NT2/D1 (cell line): ENCODE measurements at places on chromosomes 4 and X.

DNA sequence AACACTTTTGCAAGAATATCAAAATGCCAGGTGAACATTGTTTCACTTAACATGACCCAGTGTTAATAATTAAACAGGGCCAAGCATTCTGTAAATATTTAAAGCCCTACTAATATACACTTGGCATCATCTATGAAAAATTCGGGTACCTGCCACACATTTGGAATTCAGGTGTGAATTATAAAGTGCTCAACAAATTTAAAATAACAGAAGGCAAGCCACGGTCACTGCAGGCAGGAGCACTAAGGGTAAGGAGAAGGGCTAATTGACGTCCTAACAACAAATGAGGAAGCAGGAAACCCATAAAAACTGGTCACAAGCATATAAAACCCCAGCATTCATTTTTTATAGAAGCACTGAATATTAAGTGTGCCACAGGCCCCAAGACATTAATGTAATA lies 43.8 kb upstream of the CPEB2 start:
- DNase-seq, result no peak

GRCh38 chrX:131239057-131239456 lies 50.0 kb downstream of the IGSF1 start:
- DNase-seq, result no peak

GRCh38 chr4:56640621-56641493 lies 40.2 kb downstream of the HOPX start:
- DNase-seq, result no peak

DNA sequence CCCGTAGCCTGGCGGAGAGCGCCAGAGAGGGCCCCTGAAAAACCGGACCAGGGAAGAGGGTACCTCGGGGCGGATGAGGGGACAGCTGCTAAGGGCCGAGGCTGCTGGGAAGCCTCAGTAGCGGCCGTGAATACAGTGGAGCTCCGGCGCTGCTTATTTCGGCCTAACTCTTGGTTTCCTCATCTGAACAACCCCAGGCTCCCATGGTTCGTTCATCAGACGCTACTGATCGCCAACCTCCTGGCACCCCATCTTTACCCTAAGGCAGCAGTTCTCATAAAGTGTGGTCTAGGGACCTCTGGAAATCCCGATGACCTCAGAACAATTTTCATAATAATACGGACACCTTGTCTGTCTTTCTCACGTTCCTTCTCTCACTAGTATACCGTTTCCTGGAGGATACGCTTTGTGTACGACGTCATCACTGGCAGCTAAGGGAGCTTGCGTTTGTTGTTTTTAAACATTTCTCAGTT lies 645 bp upstream of the RAB28 start:
- DNase-seq, result no peak

DNA sequence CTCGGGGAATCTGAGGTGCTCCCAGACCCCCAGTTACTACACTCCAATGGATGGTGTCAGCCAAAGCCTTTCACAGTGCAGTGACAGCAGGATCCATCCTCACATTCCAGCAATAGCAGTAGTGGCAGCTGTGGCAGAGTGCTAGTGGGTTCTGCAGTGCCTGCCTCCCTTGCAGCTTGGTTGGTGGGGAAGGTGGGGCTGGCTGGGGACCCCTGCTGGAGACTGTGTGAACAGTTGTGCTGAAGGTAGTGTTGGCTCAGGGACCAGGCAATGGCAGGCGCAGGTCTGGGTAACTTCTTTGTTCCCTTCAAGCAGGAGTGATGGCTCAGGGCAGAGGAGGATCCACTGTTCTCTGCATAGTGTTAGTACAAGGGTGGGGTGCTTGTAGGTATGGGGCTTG lies 343.7 kb upstream of the TRAM1L1 start:
- DNase-seq, result no peak
